ENCODE measurements at places on chromosomes 13 and 19. TPM values are rescaled to one million over a fixed set of nuclear protein-coding genes. Genes with fewer than 3 reads are reported as not detected.

- DNase-seq: no peak
These were observed 256.6 kb downstream of the NBEA start for GRCh38 chr13:35198613-35199200.

GRCh38 chr13:77235456-77236022, 91.4 kb downstream of the MYCBP2 start:
- DNase-seq: no peak

GRCh38 chr19:40799558-40800338, 757 bp downstream of the EGLN2 start:
- DNase-seq: no peak

GRCh38 chr13:38382946-38383345, 33.3 kb downstream of the UFM1 start:
- no peak for DNase-seq

DNA sequence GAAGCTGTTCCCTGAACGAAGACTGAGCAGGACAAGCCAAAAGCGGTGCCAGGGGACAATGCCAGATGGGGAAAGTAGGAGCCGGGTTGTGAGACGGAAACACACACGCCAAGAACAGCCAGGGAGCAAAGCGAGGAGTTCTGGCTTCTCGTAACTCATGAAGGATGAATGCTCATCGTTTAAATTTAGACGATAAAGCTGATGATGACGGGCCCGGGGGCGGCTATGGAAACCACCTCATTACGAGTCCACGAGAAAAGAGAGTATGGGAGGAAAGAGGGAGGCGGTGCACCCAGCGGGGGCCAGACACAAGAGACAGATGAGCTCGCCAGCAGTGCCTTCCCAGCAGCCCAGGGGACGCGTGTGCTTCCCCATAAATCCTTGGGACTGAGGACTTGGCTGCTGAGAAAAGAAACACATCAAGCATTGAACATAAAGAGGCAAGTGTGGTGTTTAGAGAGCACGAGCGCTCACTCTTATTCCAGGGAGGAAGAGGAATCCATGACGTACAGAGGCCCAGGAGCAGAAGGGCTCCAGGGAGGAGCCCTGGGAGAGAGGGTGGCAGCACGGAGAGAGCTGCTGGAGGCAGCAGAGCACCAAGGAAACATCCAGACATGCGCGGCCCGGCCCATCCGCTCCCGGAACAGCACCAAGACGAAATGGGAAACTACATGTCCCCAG, 70.7 kb downstream of the EPS15L1 start:
- DNase-seq: no peak

DNA sequence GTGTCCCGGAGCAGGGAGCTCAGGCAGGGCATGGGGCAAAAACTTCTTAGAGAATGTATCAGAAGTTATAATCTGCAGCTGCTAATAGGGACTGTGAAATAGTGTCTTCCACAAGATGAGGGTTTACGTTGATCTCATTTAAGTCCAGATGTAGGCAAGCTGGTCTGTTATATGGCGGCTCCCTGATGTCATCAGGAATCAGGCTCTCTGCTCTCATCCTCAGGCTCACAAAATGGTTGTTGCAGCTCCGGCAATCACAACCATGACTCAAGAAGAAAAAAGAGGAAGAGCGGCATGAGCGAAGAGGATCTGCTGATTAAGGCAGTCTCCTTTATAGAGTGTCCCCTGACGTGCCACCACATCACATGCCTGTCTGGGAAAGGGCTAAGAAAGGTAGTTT, 191.3 kb downstream of the KLF5 start:
- no peak for DNase-seq

DNA sequence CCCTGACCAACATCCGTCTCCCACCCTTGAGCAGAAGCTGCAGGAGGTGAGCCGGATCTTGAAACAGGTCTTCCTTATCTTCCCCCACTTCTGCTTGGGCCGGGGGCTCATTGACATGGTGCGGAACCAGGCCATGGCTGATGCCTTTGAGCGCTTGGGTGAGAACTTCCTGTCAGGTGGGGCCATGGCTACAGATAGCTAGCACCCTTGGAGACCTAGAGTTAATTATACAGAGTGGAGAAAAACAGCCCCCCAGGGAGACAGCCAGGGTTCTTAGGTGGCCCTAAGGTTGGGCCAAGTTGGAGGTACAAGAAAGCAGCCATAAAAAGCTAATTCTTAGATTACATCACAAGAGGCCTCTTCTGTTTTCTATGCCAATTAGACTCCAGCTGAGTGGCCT, 8.9 kb upstream of the ARHGAP45 start:
- no peak for DNase-seq

GRCh38 chr13:33052506-33053280, 36.5 kb downstream of the KL start:
- no peak for DNase-seq

GRCh38 chr13:77329911-77330584, 3.2 kb upstream of the MYCBP2 start:
- no peak for DNase-seq

GRCh38 chr13:50421473-50422130, 406.4 kb downstream of the KCNRG start:
- peak; percentile 88 for DNase-seq

DNA sequence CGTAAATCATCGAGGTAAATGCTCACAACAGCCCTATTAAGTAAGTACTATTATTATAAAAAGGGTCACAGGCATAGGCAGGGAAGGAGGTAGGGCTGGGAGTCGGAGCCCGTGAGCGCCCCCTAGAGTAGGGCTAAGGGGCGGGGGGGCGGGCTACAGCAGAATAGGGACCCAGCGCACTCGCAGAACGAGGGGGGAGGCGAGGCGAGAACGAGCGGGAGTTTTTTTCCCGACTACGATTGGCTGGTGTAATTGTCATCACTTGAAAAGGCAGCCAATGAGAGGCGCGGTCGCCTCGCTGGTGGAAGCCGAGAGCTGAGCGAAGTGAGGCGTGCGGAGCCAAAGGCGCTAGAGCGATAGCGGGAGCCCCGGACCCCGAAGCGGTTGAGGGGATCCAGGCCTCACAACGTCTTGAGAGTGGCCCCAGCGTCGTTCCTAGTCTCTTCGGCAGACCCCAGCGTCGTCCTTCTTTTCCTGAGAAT, 24.2 kb downstream of the KEAP1 start:
- peak; percentile 80 for DNase-seq

GRCh38 chr19:3065675-3066357, 3.5 kb upstream of the TLE5 start:
- no peak for DNase-seq

- peak; percentile 79 for DNase-seq
These were observed 1.7 kb downstream of the ELL start for GRCh38 chr19:18519962-18520847.

GRCh38 chr13:50521831-50522149, 321.7 kb downstream of the DLEU7 start:
- peak; percentile 28 for DNase-seq

DNA sequence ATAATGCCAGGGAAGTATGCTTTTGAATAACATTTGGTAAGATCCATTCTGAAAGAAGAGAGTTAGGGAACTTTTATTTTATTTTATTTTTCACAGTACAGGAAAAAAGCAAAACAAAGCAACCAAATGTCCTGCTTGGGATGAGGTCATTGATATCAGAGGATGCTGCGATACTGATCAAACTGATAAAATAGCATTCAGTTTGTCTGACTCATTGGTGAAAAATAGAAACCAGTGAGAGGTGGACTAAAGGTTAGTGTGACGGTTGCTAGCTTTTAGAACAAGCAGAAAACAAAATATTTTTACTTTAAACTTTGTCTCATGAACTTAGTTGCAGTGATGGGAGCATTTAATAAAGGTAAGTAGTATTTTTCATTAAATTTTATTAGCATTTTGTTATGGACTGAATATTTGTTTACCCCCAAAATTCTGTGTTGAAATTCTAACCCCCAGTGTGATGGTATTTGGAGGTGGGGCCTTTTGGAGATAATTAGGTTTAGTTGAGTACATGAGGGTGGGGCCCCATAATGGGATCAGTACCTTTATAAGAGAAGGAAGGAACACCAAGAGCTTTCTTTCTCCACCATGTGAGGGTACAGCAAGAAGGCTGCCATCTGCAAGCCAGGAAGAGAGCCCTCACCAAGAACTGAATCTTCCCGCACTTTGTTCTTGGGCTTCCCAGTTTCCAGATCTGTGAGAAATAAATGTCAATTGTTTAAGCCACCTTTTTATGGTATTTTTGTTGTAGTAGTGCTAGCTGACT, 37.3 kb downstream of the ITGBL1 start:
- DNase-seq: no peak

DNA sequence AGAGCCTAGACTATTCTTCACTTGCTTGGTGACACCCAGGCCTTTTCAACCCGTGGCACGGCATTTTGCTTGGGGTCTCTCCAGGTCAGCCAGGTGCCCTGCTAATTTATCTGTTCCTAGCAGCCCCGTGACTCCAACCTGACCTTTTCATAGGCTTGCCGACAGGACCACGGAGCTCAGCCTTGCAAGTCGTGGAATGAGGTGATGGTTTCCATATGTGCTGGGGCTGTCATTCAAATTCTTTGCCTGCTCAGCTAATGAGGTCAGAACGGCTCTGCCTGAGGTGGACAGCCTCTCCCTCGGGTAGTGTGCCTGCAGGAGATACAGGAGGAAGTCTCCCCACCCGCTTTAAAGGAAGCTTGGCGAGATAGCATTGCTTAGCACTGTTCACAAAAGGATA, 61.0 kb downstream of the SHISA2 start:
- DNase-seq: no peak

- DNase-seq: peak; percentile 56
These were observed 7.3 kb upstream of the ADPRHL1 start for GRCh38 chr13:113460599-113460998.

GRCh38 chr19:2255982-2256685, at the start of gene JSRP1:
JSRP1 (minus strand) TSS chr19:2256417; CDS start chr19:2255314, 1,103 bp downstream.
- no peak for DNase-seq

GRCh38 chr13:44601586-44601985, 25.5 kb upstream of the TSC22D1 start:
- DNase-seq: no peak

GRCh38 chr13:111886217-111886945, 180.6 kb upstream of the SOX1 start:
- no peak for DNase-seq

DNA sequence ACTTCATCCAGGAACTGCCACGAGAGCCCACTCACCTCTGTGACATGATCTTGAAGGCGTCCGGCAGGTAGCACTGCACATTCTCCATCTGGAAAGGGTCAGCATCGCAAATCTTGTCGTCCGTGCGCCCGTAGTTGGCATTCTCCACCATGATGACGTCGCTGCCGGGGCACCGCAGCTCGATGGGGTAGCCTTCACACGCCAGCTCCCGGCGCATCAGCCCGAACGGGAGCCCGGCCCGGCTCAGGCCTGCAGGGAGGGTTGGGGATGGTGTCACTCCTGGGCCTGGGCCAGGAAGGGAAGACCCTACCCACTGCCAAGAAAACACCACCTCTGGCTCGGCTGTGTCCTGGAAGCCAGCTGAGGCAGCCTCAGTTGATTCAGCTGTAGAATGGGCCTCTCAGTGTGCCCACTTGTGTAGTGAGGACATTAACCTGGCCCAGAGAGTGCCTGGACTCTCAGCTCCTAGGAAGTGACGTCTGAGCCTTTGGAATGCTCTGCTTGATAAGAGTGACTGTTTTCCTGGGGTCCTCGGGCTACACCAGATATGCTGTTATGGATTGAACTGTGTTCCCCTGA, 28.4 kb downstream of the ADGRL1 start:
- DNase-seq: no peak

DNA sequence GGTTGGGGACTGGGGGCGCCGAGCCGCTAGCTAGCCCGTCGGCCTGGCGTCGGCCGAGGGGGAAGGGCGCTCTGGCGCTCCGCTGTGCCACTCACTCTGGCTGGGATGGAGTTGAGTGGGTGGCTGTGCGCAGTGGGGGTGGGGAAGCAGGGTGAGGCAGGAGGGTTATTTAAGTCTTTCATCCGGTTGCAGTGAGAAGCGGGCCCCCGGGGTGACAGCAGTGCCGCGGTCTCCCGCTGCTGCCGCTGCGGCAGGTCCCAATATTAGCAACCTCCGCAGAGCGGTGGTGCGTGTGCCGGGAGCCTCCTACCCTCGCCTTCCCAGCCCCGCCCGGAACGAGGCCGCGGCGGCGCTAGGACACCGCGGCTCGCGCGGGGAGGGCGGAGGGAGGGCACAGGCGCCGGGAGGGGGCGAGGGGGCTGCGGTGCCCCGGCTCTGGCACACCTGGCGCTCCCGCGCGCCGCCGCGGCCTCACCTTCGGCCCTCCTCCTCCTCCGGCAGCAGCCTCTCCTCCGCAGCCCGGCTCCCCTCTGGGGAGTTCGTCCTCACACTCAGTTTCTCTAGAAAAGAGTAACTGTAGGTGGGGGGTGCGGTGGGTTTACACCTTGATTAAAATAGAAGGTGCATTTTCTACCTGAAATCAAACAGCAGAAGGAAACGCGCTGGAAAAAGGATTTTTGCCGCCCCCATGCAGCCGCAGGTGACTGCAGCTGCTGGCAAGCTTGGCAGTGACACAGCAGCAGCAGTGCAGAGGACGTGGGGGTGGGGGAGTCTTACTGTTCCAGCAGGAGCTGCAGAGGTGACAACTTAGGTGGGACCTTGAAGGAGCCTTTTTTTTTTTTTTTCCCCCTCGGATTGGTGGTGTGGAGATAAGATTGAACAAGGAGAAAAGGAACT, 4.5 kb downstream of the FGF9 start:
- DNase-seq: no peak

DNA sequence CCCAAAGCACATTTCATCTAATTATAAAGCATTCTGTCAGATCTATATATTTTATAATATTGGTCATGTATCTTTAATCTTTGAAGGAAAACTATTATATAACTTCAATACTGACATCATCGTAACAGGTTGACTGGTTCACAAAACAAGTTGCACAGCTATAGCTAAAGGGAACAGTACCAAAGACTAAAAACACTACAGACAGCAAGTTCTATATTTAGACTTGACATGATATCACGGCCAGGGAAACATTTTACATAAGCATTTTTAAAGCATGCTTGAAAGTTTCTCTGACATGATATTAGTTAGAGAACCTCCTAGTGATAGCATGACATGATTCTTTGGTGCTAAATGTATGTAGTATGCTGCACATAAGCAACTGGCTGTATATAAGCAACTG, 182.5 kb downstream of the NDFIP2 start:
- DNase-seq: no peak

DNA sequence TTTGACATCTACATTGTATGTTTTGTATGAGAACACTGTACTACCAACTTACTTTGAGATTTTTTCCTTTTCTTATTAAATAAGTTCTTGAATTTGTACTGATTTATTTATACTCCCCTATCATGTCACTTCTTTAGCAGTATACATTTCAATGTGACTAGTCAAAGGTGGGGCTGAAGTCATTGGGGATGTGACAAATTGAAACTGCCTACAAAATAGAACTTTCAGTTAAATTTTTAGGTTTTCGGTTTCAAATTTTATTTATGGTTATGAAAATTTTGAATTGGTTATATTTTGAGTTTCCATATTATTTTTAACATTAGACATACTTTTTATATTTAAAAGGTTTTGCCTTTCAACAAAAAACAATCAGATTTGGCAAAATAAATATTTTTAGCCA, 221.6 kb downstream of the NBEA start:
- DNase-seq: no peak

RASGRP4 gene
- not detected for total RNA-seq

FZR1 gene
- total RNA-seq: 25.5 TPM

IGLON5 gene
- not detected for total RNA-seq

NLRP5 gene
- not detected for total RNA-seq

ZNF543 gene
- 14.7 TPM for total RNA-seq

ZFR2 gene
- total RNA-seq: not detected

ZNF112 gene
- 7.2 TPM for total RNA-seq

TINCR gene
- 4.2 TPM for total RNA-seq

OVOL3 gene
- not detected for total RNA-seq

TRPC4 gene
- 0.26 TPM for total RNA-seq

OR1I1 gene
- total RNA-seq: not detected

NUP62 gene
- total RNA-seq: 11.8 TPM

SLC1A6 gene
- not detected for total RNA-seq
